ENCODE measurements at places on chromosomes 1 and 21.

- DNase-seq = no peak
Measured at GRCh38 chr1:238177351-238177750, 286.6 kb upstream of the ZP4 start.

GRCh38 chr1:83796409-83796808 lies 202.5 kb downstream of the TTLL7 start:
- no peak for DNase-seq

DNA sequence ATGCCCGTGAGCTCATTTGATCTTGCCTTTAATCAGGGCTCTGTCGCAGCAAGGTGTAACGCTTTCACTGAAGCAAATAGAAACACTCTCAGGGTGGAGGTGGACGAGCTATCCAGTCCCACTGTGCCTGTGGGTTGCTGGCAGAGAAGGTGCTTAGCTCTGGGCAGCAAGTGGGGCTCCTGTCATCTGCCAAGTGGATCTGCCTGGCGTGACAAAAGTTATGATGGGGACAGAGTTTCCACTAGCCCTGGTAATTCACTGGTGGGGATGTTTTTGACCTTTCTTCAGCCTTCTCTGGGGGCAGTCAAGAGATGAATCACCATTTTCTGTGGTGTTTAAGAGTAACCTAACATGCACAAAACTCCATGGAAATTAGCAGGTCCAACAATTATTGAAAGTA lies 71.3 kb upstream of the EDEM3 start:
- DNase-seq = no peak

DNA sequence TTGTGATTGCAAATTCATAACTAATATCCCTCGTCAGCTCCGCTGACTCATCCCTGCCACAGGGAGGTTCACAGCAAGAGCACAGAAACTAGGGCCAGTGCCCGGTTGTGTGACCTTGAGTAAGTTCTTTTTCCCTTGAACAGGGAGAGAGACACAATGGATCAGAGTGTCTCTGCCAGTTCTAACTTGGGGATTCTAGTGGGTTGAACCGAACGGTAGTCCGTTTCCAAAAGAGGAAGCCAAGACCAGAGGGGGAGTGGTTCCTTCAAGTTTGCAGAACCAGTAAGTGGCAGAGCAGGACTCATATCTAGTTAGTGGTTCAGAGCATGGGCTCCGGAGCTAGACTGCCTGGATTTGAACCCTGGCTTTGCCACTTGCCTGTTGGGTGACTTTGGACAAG lies 4.9 kb upstream of the SHISA4 start:
- DNase-seq = peak; percentile 66

GRCh38 chr21:15793550-15794235 lies 63.9 kb downstream of the USP25 start:
- DNase-seq = no peak

DNA sequence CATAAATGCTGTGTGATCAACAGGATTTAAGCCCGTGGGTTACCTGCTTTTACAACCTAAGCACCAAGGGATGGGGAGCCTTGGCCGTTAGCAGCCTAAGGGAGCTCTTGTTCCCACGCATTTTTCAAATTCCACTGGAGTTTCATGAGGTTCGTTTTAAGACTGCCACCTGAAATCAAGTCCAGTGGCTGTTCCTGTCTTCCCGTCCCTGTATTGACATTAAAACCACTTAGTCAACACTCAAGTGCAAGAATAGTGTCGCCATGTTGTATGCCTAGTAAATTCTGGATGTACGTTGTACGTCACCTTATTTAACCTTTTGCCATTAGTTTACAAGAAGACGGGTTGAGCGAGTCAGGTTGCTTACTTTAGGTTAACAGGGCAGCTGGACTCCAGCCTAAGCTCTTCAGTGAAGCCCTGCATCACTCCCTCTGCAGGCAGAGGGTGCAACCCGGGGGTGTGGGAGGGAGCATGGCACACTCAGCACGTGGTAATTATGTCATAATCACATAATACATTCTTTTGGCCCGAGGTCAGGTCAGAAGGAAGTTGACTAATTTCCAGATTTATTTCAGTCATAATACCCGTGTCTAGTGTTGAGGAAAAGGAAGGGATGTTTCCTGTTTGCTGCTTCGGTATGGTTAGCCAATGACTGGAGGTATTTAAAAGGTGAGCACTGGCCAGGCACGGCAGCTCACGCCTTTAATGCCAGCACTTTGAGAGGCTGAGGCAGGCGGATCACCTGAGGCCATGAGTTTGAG lies 42.5 kb downstream of the CNST start:
- peak; percentile 98 for DNase-seq

- peak; percentile 50 for DNase-seq
Measured at GRCh38 chr1:206608108-206608698, 4.1 kb downstream of the EIF2D start.

DNA sequence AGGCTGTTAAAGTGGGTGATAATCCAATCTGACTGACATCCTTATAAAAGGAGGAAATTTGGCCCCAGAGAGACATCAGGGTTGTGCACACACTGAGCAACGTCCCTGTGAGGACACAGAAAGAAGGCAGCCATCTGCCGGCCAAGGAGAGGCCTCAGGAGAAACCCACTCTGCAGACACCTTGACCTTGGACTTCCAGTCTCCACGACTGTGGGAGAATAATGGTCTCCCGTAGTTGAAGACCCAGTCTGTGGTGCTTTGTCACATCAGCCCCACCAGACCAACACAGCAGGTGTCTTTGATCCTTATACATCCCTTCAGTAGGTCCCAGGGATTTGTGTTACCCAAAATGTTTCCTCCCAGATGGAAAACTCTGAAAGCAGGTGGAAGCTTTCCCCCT lies 4.2 kb upstream of the DNAJC28 start:
- DNase-seq = no peak

DNA sequence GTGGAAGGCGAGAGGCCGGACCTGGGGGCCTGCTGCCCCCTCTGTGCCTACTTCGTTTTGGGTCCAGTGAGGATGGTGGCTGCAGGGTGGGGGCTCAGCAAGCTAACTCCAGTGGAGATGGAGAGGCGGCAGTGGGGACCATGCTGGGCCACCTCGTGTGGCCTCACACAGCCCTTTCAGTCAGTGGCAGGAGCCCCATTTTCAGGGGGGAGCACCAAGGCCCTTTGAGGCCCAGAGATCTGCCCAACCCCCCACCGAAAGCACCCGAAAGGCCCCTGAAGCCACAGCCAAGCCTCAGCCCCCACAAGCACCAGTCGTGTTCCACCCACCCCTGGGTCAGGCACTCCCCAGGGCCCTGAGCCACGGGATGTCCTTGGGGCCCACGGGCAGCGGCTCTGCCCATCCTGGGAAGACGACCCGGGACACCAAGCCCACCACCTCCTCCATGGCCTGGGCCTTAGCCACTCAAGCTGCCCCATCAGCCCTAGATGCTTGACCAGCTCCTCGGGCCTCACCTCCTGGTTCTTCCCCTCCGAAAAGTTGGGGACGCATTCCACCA lies 345 bp downstream of the FTCD start:
- no peak for DNase-seq

DNA sequence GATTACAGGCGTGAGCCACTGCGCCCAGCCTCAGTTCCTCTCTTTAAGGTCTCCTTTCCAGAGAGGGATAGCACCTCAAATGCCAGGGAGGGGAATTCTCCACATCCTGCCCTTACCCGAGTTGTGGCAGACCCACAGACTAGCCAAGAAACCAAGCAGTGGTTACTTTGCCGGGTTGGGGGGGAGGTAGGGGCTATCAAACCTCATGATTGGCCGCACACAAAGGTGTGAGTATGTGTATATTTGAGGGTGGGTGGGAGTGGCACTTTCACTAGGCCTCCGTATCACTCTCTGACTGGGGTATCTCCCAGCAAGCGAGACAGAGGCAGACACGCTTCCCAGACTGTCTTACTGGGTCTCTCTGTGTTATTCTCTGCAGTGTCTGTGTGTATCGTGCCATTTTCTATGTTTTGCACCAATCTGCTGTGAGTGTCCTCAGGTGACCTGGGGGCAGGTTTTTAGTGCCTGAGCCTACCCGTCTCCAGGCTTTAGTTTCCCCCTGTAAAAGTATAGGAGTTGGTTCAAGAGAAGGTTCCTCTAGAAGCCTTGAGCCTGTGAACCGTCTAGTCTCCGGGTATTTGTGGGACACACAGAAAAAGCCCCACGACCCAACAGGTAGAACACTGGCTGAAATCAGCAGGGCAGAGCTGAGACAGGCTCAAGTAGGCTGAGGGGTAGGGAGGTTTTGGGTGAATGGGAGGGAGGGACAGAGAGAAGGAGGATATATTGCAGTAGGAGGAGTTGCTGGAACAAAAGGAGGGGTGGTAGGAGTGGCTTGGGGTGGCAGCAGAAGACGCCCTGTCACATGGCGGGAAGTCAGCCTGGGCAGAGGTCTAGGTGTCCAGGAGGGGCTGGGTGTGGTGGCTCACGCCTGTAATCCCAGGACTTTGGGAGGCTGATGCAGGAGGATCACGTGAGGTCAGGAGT lies 10.3 kb downstream of the LMNA start:
- peak; percentile 91 for DNase-seq

GRCh38 chr1:1594602-1595260 lies 5.2 kb downstream of the FNDC10 start:
- DNase-seq = no peak

DNA sequence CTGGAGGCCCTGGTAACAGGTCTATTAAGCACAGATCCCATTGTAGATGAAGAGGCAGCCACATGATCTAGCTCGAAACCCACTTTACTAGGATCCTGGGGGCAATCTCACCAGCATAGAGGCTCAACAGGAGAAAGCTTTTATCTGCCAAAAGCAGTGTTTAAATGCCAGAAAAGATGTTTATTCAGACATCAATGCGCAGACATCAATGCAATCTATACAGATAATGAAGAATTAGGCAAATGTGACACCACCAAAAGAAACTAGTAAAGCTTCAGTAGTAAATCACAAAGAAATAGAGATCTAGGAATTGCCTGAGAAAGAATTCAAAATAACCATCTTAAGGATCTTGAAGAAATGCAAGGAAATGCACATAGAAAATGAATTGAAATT lies 32.5 kb downstream of the OR6Y1 start:
- no peak for DNase-seq

- no peak for DNase-seq
Measured at GRCh38 chr1:78980511-78980910, 26.0 kb downstream of the ADGRL4 start.

GRCh38 chr1:82578086-82578726 lies 777.5 kb downstream of the ADGRL2 start:
- DNase-seq = no peak

DNA sequence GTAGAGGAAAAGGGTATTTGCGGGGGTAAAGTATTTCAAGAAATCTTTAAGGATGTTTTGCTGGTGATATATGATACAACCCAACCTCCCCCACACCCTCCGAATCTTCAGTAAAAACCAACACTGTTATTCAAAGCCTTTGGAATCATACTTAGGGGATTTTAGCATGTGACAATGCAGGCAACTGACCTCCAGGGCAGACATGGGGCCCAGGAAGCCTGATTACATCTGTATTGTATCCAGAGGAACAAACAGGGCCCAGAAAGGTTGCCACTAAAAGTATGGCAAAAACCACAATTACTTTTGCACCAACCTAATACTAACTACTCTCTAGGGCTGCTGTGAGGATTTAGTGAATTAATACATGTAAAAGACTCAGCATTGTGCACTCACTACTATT lies 43.9 kb upstream of the CNN3 start:
- peak; percentile 29 for DNase-seq

DNA sequence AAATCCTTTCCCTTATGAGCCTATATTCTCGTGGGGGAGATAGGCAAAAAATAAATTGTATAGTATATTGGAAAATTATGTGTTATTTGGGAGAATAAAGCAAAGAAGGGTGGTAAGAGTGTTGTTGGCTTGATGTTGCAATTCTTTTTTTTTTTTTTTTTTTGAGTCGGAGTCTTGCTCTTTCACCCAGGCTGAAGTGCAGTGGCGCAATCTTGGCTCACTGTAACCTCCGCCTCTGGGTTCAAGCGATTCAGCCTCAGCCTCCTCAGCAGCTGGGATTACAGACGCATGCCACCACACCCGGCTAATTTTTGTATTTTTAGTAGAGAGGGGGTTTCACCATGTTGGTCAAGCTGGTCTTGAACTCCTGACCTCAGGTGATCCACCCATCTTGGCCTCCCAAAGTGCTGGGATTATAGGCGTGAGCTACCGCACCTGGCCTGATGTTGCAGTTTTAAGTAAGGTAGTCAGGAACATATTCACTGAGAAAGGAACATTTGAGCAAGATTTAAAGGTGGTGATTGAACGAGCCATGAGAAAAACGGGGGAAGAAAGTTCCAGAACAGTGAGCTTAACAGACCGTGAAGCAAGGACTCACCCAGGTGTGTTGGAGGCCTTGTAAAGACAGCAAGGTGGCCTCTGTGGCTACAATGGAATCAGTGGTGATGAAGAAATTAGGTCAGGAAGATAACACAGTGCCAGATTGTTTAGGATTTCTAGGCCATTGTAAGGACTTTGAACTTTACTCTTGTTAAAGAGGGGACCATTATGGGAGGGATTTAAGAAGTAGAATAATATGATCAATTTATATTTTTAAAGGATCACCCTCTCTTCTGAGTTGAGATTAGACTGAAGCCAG lies 45.8 kb downstream of the RPRD2 start:
- DNase-seq = no peak

GRCh38 chr1:216898801-216899200 lies 175.6 kb upstream of the ESRRG start:
- no peak for DNase-seq

DNA sequence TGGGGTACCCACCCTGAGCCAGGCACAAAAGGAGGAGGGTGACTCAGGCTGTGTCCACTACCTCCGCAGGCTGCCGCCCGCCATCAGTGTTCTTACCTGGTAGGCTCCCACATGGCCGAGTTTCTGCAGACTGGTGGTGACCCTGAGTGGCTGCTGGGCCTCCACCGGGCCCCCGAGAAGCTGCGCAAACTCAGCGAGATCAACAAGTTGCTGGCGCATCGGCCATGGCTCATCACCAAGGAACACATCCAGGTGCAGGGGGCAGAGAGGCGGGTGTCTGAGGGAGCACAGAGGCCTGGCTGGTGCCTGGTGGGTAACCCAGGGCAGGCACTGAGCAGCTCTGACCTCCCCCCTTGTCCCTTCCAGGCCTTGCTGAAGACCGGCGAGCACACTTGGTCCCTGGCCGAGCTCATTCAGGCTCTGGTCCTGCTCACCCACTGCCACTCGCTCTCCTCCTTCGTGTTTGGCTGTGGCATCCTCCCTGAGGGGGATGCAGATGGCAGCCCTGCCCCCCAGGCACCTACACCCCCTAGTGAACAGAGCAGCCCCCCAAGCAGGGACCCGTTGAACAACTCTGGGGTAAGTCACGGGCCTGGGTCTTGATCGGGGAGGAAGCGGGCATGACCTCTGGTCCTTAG lies 13.0 kb downstream of the SESN2 start:
- DNase-seq = no peak

DNA sequence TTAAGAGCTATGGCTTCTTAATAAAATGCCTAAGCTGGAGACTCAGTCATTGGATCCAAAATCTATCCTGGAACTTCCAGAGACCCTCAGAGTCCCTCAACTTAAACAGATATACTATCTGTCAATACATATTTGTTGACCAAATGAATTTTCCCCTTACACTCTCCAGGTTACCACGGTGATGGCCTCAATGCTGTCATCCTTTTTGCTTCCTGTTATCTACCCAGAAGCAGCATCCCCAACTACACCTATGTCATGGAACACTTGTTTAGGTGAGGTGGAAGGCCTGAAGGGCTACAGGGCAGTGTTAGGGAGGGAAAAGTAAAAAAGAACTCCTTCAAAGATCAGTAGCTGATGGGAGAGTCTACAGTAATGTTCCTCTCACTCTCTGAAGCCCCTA lies 4.4 kb upstream of the C1orf56 start:
- DNase-seq = no peak
